ENCODE measurements at places on chromosomes 1 and 21.

- ATAC-seq = no peak
Measured at GRCh38 chr1:248045209-248045608, 1.4 kb upstream of the OR2L3 start.

DNA sequence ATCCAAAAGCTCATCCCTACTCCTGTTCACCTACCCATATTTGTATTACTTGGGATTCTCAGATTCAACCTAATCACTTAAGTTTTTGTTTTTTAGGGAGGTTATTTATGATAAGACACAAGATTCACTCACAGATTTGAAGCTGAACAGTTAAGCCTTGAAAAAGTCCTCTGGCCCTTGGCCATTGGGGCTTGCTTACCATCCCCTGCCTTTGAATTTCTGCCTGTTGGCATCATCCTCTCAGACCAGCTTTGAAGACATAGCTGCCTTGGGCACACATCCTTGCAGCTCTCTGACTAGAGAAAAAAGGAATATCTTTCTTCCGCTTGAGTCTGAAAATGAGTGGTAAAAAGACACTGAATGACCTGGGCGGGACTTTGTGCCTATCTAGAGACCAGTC is 41.8 kb upstream of the RALGPS2 start:
- no peak for ATAC-seq

GRCh38 chr1:24606621-24607020 is 36.5 kb upstream of the SRRM1 start:
- no peak for ATAC-seq

- no peak for ATAC-seq
Measured at GRCh38 chr21:32367158-32367557, 25.7 kb downstream of the URB1 start.

- ATAC-seq = no peak
Measured at GRCh38 chr1:184366997-184367396, 19.8 kb upstream of the C1orf21 start.

- no peak for ATAC-seq
Measured at GRCh38 chr1:59707178-59707791, 107.5 kb upstream of the HOOK1 start.

GRCh38 chr1:61348025-61348665 is 265.8 kb downstream of the NFIA start:
- peak; percentile 88 for ATAC-seq

- no peak for ATAC-seq
Measured at GRCh38 chr1:32878637-32879041, 7.7 kb upstream of the HPCA start.

DNA sequence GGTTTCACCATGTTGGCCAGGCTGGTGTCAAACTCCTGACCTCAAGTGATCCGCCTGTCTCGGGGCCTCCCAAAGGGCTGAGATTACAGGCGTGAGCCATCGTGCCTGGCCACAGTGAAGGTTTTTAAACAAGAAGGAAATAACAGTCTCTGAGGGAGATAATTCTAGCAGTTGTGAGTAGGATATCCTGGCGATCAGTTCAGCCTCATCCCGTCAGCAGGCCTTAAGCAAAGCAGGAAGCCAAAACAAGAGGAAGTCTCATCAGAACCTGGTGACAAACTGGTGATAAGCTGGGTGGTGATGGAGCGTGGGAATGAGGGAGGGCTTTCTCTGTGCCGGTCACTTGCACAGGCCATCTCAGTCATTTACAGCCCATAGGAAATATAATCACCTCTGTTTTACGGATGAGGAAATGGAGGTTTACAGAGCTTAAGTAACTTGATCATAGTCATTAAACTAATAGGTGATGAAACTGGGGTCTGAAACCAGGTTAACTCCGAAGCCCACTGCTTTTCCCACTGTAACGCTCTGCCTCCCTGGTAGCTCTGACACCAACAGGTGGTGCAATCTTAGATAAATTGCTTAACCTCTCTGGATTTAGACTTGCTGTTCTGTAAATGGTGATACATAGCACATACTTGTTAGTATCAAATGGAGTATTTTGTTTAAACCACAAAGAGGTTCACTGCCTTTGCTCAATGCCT is 40.8 kb upstream of the A3GALT2 start:
- no peak for ATAC-seq

DNA sequence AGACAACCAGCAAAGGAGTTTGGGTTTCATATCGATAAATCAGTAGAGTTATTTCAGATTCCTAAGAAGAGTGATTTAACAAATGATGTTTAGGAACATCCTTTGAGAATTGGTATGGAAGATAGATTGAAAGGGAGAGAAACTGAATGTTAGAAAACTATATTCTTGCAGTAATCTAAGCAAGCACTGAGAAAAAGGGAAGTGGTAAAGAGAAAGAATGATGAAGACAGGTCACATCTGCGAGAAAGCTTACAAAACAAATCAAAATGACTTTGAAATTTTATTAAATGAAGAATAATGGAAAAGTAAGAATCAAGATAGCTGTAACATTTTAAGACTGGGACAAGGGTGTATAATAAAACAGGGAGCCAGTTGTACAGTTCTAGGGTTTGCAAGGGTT is 177.0 kb downstream of the HS2ST1 start:
- ATAC-seq = no peak

- no peak for ATAC-seq
Measured at GRCh38 chr1:222761083-222761482, 24.1 kb downstream of the FAM177B start.

DNA sequence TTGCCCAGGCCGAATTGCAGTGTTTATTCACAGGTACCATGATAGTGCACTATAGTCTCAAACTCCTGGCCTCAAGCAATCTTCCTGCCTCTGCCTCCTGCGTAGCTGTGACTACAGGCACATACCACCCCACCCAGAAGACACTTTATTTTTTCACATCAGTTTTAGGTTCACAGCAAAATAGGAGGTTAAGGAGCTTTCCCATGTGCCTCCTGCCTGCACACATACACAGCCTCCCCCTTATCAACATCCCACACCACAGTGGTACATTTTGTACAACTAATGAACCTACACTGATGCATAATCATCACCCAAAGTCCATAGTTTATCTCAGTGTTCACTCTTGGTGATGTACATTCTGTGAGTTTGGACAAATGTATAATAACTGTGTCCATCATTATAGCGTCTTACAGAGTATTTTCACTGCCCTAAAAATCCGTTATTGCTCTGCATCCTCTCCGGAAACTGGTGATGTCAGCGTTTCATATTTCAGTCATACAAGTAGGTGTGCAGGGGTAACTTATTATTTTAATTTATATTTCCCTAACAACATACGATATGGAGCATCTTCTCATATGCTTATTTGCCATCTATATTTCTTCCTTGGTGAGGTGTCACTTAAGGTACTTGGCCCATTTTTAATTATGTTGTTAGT is 23.2 kb downstream of the OR13G1 start:
- ATAC-seq = no peak

DNA sequence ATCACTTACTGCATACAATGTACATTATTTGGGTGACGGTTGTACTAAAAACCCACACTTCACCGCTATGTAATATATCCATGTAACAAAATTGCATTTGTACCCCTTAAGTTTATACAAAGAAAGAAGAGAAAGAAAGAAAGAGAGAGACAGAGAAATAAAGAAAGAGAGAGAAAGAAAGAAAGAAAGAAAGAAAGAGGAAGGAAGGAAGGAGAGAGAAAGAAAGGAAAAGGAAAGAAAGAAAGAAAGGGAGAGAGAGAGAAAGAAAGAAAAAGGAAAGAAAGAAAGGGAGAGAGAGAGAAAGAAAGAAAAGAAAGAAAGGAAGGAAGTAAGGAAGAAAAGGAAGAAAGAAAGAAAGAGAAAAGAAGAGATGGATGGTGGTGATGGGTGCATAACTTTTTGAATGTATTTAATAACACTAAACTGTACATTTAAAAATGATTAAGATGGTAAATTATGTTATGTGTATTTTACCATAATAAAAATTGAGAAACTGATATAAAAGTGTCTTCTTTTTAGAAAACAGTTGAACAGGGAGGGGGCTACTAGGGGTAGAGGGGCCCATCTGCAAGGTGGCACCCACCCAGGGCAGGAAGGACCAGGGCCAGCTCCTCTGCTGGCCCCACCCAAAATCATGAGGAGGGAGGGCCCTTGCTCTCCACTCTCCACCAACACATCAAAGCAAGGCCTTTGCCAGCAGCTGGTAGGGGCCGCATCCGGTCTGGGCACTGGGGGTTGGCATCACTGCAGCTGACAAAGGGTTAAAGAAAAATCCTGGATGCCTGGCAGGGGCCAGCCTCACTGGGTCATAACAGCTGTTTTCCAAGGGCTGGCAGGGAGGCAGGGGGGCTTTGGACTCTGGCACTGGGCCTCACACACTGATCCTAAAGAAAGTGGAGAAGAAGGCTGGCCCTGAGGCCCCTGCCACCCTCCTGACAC is 153.9 kb upstream of the EDN2 start:
- ATAC-seq = no peak

- no peak for ATAC-seq
Measured at GRCh38 chr1:219184337-219184736, 10.7 kb downstream of the LYPLAL1 start.

DNA sequence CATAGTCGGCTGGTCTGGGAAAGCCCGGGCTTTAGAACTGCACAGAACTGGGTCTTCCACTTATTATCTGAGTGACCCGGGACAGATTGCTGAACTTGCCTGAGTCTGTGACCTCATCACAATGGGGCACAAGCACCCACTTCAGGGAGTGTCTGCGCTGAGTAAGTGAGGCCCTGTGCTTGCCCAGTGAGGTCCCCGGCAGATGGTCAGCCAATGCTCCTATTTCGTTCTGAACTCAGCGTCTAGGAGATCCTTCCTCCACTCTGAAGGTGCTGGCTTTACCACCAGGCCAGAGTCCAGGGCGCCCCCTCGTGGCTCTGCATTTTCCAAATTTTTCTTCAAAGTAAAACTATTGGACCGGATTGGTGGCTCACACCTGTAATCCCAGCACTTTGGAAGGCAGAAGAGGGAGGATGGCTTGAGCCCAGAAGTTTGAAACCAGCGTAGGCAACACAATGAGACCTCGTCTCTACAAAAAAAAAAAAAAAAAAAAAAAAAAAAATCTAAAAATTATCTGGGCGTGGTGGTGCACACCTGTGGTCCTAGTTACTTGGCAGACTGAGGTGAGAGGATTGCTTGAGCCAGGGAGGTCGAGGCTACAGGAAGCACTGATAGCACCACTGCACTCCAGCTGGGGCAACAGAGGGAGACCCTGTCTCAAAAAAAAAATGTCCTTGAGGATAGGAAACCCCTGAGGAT is 61.7 kb downstream of the FCRL5 start:
- ATAC-seq = peak; percentile 32

- no peak for ATAC-seq
Measured at GRCh38 chr1:204260601-204261197, 46.9 kb upstream of the GOLT1A start.

Data from activated T-helper 17 cell treated with anti-CD3 and anti-CD28 coated beads, Interleukin-2, amount 50 U/mL, for 72 hours (primary cell).